Mesothelial cell of epicardium (in vitro differentiated cells): ENCODE measurements at places on chromosomes 6 and 20. TPM values are rescaled to one million over a fixed set of nuclear protein-coding genes. Genes with fewer than 3 reads are reported as not detected.

- no peak for DNase-seq
Measured at GRCh38 chr20:54129350-54129749, 44.4 kb downstream of the CYP24A1 start.

- DNase-seq: no peak
Measured at GRCh38 chr6:5566718-5567117, 305.4 kb downstream of the FARS2 start.

DNA sequence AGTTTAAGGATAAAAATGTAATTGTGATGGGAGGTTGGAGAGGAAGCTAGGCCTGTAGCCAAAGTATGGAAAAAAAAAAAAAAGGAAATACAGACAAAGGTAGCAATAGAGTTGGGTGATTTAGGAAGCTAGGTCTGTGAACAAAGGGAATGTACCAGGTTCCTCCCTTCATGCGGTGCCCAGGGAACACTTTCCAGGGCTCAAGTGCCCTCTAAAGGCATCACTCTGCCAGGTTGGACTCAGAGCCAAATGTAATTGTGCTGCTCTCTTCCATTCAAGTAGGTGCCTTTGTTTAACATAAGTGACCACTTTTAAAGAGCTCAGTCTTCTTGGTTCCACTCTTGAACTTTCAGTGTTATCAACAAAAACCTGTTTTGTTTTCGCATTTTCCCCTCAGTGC lies 159.7 kb upstream of the AHI1 start:
- DNase-seq: no peak

DOK5 gene
- total RNA-seq: 3.3 to 3.7 TPM (median 3.7 TPM) in 3 replicates

TFAP2D gene
- not detected in 3 replicates for total RNA-seq

GRCh38 chr20:48298851-48299484 lies 513.7 kb upstream of the SULF2 start:
- DNase-seq: peak; percentile 62

TINAG gene
- total RNA-seq: not detected in 3 replicates
